ENCODE measurements at places on chromosomes 6 and 20. TPM values are rescaled to one million over a fixed set of nuclear protein-coding genes. Genes with fewer than 3 reads are reported as not detected.

The SNRPB2 gene
- 36.7 TPM for total RNA-seq

- DNase-seq: no peak
- H3K27me3 ChIP-seq: no peaks in the 10 kb centered on the region
- no peaks in the 10 kb centered on the region for H3K4me1 ChIP-seq
- H3K36me3 ChIP-seq: no peaks in the 10 kb centered on the region
These were observed 500.3 kb upstream of the PTCHD4 start for GRCh38 chr6:48611332-48611731.

GRCh38 chr20:63232235-63233060, 3.3 kb upstream of the BIRC7 start:
- H3K27me3 ChIP-seq: peaks cover 95% of the 10 kb centered on the region
- H3K4me3 ChIP-seq: no peak overlapping the region
- peak; percentile 49 for DNase-seq
- no peaks in the 10 kb centered on the region for H3K4me1 ChIP-seq
- H3K27ac ChIP-seq: no peak overlapping the region
- no peaks in the 10 kb centered on the region for H3K36me3 ChIP-seq

GRCh38 chr20:4102381-4102780, 87.0 kb upstream of the RNF24 start:
- no peak overlapping the region for H3K4me3 ChIP-seq
- no peak for DNase-seq
- H3K27ac ChIP-seq: no peak overlapping the region
- no peaks in the 10 kb centered on the region for H3K27me3 ChIP-seq
- no peaks in the 10 kb centered on the region for H3K36me3 ChIP-seq

GRCh38 chr6:16635810-16636602, 125.3 kb downstream of the ATXN1 start:
- H3K4me1 ChIP-seq: peaks cover 3% of the 10 kb centered on the region
- no peaks in the 10 kb centered on the region for H3K27me3 ChIP-seq
- H3K4me3 ChIP-seq: no peak overlapping the region
- H3K36me3 ChIP-seq: no peaks in the 10 kb centered on the region

The SLC24A3 gene
- total RNA-seq: 6.0 TPM

DNA sequence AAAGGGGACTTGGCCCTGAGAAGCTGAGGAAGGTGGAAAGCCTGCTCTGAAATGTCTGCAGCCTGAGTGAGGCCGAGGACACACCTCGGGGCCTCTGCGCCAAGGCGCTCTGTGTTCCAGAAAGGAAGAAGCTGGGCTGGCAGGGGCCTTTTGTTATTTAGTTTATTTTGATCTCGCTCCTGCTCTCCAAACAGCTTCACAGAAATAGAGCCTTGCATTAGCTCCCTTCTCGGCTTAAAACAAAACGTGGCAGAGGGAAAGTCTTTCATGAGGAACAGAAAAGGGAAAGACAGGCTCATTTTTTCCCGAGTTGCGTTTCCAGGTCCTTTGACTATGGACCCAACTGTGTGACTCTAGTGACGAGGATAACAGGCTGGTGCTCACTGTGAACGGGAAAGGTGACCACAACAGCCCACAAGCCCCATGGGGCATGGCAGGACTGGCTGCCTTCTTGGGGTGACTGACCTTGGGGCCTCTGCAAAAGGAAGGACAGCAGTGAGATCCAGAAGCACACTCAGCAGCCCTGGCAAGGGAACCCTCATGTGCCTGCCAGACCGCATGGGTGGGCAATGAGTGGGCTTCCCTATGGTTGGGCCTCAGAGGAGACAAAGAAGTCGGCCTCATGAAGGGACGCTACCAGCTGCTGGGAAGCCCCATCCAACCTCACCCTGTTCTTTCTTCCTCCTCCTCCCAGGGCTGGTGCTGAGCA, 18.7 kb downstream of the LEMD2 start:
- no peak overlapping the region for H3K4me3 ChIP-seq
- H3K27me3 ChIP-seq: no peaks in the 10 kb centered on the region
- peak overlapping the region; percentile 63 for H3K27ac ChIP-seq
- DNase-seq: no peak
- H3K36me3 ChIP-seq: peaks cover 37% of the 10 kb centered on the region

DNA sequence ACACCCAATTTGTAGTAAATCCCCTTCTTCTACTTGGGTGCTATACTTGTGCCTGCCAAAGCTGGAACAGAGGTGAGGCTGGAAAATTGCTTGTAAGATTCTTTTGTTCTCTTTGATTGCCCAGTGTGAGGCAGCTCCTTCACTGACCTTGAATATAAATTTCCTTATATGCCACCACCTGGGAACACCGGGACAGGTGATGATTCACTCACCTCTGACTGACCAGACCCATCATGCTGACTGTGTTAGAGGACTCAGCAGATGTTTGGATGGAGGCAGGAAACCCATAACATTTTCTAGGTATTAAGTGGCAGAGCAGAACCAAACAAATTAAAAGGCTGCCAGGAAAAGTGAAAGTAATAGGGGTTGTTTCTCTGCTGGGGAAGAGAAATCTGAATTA, 120.9 kb downstream of the GRM1 start:
- DNase-seq: no peak
- H3K36me3 ChIP-seq: no peaks in the 10 kb centered on the region
- H3K4me3 ChIP-seq: no peak overlapping the region
- H3K27me3 ChIP-seq: no peaks in the 10 kb centered on the region
- no peaks in the 10 kb centered on the region for H3K4me1 ChIP-seq

The RNF114 gene
- 63.5 TPM for total RNA-seq

The SSTR4 gene
- not detected for total RNA-seq

GRCh38 chr6:34813028-34813713, 21.3 kb downstream of the BLTP3A start:
- H3K4me3 ChIP-seq: no peak overlapping the region
- H3K27me3 ChIP-seq: no peaks in the 10 kb centered on the region
- no peaks in the 10 kb centered on the region for H3K36me3 ChIP-seq
- no peak for DNase-seq
- H3K27ac ChIP-seq: no peak overlapping the region

DNA sequence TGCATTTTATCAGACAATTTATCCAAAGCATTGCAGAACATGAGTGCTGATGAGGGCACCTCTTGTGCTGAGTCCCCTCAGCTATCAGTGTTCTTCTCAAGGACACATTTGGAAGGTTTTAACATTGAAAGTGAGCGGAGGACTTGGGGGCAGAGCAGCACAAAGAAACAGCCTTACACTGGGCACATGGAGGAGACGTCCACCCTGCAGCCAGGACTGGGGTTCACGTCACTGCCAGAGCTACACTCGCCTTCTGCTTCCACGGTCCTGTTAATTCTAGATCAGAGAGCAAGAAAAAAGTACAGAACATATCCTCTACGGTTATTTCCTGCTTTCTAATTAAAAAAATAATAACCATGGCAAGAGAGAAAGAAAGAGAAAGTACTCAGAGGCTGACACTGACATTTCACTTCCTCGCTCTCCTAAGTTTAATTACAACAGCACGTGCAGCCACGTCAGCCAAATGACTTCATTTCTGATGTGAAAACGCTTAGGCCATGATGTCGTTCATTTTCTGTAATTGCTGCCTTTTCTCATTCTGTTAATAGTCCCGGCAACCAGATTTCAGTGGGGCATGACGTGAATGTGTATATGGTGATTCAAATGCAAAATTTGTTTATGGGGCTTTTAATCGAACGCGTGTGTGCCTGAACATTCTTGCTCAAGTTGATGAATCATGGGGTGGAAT, 5.1 kb downstream of the PRND start:
- peaks cover 2% of the 10 kb centered on the region for H3K4me1 ChIP-seq
- H3K36me3 ChIP-seq: no peaks in the 10 kb centered on the region
- H3K4me3 ChIP-seq: no peak overlapping the region
- no peaks in the 10 kb centered on the region for H3K27me3 ChIP-seq
- no peak for DNase-seq
